Neural crest cell (in vitro differentiated cells): ENCODE measurements at places on chromosomes 2 and 18.

- DNase-seq = no peak
Measured at GRCh38 chr2:99354070-99354469, 16.9 kb downstream of the EIF5B start.

DNA sequence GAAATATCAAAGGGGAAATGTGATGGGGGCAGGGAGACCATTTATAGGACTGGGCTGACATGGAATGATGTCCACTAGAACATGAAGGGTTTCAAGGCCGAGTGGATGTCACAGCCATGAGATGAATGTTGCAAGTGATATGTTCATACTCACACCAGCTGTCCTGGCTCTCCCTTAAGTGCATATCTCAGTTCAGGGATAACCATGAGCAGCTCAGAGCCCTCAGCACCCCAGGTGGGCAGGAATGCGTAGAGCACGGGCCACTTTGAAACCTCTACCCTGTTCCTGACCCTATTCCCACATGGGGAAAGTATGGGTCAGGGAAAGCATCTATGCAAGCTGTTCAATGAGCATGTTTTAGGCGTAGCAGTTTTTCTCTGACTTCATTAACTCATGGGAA, 12.4 kb upstream of the EML4 start:
- DNase-seq = no peak

GRCh38 chr2:54557601-54558187, 101.6 kb downstream of the SPTBN1 start:
- peak; percentile 62 for DNase-seq

- no peak for DNase-seq
Measured at GRCh38 chr2:25558262-25558661, 115.1 kb downstream of the DTNB start.

DNA sequence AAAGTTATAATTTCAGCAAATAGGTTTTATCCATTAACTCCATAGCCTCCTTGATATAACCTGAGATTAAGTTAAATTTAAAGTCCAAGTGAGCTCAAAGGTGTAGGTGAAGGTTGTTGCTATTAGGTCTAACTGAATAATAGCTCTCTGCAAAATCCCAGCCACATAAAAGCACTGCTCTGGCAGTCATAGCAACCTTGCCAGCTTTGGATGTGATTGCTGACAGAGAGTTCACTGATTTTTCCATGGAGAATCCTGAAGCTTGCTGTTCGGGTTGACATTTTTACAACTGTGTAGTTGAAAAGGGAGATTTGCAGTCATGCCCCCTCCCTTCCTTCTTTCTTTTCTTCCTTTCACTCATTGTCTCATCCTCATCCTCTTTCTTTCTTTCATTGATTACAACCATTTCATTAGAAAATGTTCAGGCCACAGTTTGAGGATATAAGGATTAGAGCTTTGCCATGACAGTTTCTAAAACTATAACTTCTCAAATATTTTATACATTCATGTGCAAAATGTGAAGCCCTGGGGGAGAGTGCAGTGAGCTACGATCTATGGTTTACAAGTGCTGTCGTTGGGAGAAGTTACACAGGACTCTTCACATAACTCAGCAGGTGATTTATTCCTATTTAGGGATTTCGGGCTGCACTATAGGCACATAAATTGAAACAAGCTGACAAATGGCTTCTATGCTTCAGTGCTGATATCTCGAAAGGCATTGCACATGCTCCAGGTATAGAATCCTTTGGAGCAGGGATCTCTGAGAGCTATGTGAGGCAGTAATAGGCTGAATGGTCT, 193.8 kb downstream of the LRRTM4 start:
- DNase-seq = no peak

- no peak for DNase-seq
Measured at GRCh38 chr2:96733931-96734330, 5.9 kb downstream of the LMAN2L start.

GRCh38 chr18:11322006-11322405, 172.6 kb upstream of the PIEZO2 start:
- DNase-seq = no peak

- DNase-seq = no peak
Measured at GRCh38 chr18:39960550-39960949, 1994.5 kb upstream of the PIK3C3 start.

DNA sequence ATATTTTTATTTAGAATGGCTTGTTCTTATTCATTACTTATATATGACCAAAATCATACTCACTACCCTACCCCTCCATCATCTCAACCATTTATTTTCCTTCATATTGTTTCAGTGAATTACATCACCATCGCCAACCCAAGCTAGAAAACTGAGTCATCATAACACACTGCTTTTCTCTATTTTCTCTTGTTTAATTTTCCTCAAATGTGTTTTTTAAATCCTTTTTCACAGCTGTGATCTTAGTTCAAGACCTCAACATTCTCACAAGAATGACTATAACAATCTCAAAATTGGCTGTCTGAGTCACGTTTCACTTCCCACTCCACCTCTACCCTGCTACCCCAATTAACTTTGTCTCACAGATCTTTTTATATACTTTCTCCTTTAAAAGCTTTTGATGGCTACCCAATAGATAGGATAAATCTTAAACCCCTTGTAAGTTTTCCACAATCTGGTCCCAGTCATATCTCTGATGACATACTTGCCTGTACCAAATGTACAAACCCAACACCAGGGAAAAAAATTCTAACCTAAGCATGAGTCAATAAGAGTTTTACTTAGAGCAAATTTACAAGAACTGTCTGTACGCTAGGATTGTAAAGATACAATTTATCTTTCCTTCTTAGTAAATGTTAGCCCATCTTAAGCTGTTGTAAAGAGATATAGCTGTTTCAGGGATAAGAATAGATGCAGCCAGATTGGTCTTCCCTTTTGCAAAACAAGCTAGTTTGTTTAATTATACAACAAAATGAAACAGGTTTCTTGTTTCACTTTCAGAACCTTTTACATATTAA, 635.1 kb upstream of the SLC39A10 start:
- no peak for DNase-seq

DNA sequence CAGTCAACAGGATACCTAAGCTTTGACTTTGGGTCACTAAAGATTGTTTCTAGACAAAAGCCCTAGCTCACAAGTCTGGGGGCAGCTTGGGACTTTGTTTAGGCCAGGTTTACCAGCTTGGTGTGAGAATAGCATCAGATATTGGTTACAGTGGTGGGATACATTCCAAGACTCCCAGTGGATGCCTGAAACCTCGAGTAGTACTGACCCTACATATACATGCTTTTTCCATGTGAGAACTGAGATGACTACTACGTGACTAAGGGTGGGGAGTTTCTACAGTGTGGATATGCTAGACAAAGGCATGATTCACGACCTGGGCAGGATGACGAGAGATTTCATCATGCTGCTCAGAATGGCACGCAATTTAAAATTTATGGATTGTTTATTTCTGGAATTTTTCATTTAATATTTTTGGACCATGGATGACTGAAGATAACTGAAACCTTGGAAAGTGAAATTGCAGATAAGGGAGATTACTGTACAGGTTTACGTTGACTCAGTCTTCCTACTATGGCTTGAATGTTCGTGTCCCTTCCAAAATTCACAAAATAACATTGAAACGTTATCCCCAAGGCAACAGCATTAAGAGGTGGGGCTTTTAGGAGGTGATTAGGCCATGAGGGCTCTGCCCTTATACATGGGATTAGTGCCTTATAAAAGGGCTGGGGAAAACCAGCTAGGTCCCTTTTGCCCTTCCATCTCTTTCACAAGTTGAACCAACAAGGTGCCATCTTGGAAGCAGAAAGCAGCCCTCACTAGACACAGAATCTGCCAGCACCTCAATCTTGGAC, 50.2 kb upstream of the CTAGE1 start:
- DNase-seq = no peak

DNA sequence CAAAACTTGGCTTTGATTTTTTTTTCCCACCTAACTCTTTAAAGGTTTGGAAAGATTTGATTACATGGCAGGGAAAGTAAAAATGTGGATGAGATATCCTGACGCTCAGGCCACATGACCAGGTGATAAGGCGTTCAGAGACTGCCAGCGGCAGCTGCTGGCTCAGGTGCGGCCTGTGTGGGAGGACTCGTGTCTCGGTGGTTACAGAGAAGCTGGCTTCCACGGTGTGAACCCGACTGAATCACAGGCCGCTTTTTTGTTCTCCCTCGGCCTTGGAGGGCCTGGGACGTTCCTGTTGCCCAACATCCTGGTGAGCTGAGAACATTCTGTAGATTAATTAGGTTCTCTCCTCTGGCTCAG, 124.2 kb upstream of the ZNF516 start:
- DNase-seq = no peak

GRCh38 chr2:12718015-12718671, 1.4 kb downstream of the TRIB2 start:
- peak; percentile 23 for DNase-seq
